Right cardiac atrium (tissue), 5 donors: ENCODE measurements at places on chromosomes 13 and 19.

- DNase-seq, result peak; percentile 66
These were observed 20.0 kb downstream of the ENOX1 start for GRCh38 chr13:43766725-43767124.

DNA sequence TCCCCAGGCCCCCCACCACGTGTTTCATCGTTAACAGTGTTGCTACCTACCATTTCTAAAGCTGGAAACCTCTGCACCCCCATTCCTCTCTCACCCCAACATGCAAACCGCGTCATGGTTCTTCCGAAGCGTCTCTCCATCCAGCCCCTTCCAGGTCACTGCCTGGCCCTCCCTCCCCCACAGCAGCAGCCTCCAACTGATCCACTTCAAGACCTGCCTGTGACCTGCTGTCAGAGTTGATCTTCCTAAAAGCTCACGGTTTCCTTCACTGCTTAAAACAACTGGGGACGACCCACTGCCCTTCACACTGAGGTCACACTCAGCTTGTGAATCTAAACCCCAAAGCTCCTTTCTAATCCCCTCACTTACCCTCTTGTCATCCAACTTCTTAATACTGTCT, 47.7 kb downstream of the STK24 start:
- no peak for DNase-seq

DNA sequence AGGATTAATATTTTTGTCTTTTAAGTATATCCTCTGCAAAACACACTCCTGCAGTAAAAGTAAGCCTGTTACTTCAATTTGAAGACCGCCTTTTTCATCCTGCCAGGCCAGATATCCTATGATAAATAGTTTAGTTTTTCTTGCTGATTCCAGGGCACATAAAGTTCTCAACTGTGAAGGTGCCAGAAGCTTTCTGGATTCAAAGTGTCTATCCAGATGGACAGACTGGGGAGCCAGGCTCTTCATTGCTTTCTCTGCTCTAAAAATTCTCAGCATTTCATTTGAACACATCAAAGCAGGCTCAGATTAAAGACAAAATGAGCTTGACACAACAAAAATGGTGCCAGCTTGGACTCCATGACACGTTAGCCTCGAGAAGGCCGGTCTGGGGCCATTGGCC, 53.6 kb upstream of the UBL3 start:
- no peak for DNase-seq

DNA sequence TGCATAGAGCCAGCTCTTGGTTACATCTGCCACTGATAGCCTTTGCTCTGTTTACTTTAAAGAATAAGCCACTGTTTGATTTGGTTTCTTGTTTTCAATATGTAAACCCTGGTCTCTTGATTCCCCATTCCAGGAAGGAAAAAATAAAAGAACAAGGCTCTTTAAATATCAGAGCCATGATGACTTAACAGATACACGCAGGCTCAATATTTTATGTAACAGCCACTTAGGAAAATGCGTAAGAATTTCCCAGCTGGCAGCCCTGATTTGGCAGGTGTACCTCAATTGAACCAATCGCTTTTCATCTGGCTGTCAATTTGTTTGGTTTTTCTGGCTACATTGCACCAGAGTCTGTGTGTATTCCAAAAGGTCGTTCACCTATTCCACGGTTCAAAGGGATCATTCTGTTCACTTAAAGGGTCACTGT, 65.6 kb downstream of the IRS2 start:
- no peak for DNase-seq
